ENCODE measurements at places on chromosomes 4 and X.

DNA sequence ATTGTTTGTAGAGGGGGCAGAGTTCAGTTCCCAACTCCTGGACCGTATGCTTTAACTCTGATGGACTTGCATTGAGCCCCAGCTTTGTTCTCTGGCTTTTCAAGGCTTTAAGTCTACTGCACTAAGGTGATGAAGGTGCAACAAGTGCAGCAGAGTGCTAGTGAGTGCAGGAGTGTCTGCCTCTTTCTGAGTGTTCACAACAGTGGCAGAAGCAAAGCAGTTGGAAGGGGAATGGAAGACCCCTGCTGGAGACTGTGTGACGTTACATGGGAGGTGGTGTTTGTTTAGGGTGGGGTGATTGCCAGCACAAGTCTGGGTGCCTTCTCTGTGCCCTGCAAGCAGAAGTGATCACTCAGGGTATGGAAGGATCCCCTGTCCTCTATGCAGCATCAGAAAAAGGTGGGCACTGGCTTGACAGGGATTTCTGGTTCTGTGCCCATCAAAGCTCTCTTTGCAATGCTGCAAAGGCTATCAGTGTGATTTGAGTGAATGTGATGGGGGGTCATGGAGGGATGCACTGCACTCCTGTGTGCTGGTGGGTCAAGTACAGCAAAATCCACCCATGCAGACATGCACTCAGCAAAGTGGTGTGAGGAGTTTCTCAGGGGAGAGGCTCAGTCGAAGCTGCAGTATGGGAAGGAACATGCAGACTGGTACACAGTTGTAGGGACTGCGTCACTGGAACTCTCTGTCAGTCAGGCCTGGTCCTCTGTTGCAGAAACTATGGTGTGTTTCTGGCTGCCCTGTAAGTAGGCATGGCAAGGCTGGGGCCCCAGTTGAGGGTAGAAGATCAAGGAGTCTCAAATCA lies 70.9 kb upstream of the UGT2B7 start:
- no peak for DNase-seq

DNA sequence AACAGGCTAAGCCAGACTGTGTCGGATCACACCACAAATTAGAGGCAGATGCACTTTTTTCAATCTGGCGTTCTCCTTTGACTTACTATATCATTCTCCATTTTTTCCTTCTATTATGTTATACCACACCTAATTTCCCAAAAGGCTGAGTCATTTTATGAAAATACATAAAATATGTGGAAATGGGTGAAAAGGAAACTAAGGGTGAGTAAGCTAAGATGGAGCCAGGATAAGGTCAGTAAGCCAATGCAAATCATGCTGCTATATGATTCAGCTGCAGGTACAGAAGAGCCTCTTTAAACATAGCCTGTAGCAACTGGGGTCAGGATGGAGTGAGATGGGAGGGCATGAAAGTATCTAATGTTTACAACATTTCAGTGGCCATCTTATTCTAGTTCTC lies 94.0 kb upstream of the TEX13A start:
- no peak for DNase-seq

GRCh38 chr4:105946771-105947170 lies 51.5 kb downstream of the NPNT start:
- DNase-seq = no peak

GRCh38 chrX:44267116-44267515 lies 76.4 kb downstream of the EFHC2 start:
- no peak for DNase-seq

DNA sequence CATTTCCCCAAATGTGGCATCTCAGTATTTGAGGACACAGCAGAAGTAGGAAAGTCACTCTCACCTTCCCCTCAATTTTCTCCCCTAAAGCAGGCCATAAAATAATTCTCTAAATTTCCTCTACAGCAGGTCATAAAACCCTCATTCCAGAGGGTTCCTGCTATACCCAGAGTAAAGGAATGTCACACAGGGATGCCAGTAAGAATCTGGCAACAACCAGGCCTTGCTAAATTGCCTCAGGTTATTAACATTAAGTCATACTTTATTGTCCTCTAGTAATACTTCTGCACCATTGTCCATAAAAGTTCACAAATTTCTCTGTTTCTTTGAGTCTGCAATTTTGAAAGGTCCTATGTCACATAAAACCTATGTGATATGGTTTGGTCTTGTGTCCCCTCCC lies 685.7 kb upstream of the SLIT2 start:
- DNase-seq = no peak

DNA sequence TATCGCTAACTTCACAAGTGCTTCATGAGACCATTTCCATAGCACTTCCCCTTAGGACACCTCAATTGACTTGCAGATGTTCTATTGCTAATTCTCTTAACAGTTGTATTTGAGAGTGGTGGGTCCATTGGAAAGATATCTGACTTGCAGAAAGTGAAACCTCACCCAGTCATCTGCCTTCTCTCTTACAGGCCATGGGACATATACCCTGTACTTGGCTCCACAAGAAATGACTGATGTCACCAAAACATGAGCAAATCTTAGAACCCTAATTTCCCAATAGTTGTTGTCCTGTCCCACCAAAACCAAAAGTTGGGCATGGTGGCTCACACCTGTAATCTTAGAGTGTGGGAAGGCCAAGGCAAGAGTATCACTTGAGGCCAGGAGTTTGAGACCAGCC lies 101.9 kb upstream of the MAML3 start:
- DNase-seq = no peak

GRCh38 chr4:25800245-25800644 lies 62.5 kb downstream of the SEL1L3 start:
- no peak for DNase-seq

GRCh38 chrX:33840176-33840575 lies 291.9 kb downstream of the FAM47A start:
- no peak for DNase-seq

- no peak for DNase-seq
Observed at GRCh38 chrX:146456058-146456457, 353.5 kb upstream of the CXorf51B start.

DNA sequence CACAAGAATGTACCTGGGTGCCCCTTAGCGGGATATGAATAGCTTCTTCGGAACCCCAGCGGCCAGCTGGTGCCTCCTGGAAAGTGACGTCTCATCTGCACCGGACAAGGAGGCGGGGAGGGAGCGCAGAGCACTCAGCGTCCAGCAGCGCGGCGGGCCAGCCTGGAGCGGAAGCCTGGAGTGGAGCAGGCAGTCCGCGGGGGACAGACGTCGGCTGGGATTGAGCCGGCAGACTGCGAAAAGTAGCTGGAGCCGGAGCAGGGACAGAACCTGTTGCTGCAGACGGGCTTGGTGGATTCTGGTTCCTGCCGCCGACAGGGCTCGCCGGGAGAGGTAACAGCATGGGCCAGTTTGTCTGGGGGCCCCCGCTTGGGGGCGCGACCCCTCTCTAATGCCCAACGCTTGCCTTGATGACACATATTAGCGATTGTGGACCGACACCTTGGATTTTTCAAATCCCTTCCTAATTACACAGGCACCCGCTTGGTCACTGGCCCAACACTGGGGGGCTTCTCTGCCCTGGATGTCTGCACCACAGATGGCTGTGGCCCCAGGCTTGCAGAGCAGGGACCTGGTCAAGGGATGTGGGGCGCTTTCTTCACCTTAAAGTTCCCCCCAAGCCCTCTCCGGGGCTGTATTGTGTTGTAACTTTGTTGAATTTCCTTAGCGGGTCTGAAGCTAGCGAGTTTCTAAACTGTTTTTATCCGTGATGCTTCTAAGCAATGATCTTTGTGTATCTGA lies at the start of gene NPFFR2:
NPFFR2 (plus strand) TSS at position 133 of the 741 bp plus-strand sequence. CDS start 96,592 bp downstream, outside the sequence.
- no peak for DNase-seq

DNA sequence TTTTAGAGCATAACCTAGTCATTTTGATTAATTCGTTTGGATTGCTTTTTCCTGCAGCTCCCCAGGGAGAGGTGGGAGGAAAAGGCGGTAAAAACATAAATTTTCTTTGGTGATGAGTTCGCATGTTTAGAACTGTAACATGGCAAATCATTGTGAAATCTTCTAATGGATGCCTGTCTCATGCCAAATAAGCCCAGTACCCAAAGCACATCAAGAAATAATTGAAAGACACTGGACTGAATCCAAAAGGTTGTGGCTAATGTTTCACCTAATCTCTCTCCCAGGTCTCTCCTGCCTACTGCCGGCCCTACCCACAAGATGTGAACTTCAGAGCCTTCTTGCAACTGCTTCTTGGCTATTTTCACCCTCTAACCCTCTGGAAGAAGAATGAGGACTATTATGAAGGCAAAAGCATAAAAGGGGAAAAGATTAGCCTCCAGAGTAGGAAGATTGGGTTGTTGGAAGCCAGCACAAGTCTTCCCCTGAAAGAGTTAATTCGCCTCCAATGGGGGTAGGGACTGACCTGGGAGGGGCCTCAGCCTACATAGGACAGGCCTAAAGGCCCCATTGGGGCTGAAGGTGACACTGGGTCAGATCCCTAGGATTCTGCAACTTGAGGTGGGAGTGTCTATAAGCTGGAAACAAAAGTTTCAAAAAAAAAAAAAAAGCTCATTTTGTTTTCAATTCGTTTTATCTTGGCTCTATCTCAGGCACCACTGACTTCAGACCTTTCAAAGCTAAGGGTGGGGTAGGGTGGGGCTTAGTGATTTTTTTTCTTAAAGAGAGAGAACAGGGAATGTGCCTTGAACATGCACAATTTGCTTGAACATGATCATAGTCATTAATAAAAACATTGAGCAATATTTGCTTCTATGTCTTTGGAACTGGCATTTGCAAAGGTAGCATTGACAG lies 278.6 kb upstream of the KLF3 start:
- DNase-seq = no peak

DNA sequence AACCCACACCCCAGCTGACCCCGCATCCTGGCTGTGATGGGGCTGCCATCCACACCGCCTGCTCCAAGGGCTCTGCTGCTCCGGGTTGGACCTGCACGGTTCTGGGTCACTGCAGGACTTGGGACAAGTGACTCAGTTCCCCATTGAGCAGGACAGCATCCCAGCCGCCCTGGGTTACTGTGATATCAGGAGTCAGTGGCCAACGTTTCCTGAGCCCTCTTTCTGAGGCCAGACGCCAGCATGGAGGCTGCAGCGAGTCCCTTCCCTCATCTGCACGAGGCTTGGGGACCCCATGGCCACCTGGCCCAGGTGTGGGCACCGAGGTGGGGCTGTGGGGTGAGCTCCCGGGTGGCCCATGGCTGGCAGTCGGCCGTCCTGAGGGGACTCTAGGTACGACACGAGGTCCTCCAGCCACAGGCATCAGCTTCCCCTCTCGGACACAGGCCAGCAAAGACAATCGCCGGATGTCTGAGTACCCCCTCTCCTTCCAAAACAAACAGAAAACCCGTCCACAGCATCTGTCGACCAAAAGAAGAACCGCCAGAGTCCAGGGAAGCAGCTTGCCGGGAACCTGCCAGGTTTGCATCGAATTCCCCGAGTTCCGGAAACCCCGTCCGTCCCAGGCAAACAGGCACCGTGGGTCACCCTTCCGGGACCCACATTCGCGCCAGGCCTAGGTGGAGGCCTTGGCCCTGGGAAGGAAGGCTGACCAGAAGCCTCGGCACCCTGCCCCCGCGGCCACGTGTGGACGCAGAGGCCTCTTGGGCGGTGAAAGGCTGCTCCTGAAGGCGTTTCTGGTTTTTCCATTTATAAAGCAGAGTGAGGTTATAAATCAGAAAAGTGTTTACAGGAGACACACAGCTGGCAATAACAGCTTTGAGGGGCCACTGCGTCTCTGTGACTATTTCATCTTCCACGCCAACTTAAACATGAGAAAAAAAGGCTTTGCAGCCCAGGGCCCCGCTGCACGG lies 136.0 kb downstream of the FAM53A start:
- DNase-seq = no peak

GRCh38 chr4:184473499-184474262 lies 669 bp downstream of the IRF2 start:
- DNase-seq = peak; percentile 45

DNA sequence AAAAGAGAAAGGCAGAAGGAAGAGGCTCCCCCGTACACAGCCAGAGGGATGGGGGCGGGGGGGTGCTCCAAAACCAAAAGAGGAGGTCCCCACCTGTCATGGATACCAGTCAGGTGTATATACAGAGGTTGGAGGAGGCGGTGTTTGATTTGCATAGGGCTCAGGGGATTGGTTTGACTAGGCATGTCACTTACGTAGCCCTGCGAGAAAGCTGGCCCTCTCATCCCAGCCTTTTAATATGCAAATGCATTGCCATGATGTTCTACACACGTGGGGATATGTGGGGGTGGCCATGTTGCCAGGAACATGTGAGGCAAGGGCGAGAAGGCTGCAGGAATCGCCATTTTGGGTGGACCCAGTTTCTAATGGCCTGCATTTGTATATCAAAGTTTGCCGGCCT lies 38.6 kb downstream of the TMEM150C start:
- DNase-seq = no peak

DNA sequence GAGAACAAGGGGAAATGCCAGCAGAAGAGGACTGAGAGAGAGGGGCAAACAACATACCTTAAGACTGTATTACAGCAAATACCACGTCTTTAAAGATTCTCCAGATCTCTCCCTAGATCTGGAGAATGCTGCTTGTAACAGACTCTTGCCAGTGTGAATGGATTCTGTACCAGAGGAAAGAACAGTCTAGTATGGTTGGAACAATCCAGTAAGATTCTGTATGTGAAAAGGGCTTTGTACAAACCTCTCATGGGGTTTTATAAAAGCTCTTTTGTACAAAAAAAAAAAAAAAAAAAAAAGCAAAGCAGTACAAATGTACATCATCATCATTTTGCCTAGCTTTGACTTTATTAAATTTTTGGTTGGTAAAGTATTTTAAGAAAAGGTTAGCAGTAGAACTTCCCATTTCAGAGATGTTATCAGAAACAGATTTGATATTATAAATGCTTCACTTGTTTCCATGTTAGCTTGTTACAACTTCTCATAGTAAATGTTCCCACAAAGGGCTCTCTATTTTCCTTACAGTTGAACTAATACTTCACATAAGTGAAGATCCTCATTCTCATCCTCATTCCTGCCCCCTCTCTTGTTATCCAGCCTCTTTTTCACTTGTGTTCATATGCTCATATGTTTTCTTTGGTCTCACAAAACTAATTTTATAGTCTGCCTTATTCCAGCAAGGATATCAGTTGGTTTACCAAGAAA lies 144.2 kb downstream of the EDA start:
- DNase-seq = no peak

- DNase-seq = no peak
Observed at GRCh38 chr4:10582059-10582686, 102.4 kb downstream of the CLNK start.

GRCh38 chr4:103171006-103171405 lies 27.1 kb downstream of the CENPE start:
- no peak for DNase-seq

DNA sequence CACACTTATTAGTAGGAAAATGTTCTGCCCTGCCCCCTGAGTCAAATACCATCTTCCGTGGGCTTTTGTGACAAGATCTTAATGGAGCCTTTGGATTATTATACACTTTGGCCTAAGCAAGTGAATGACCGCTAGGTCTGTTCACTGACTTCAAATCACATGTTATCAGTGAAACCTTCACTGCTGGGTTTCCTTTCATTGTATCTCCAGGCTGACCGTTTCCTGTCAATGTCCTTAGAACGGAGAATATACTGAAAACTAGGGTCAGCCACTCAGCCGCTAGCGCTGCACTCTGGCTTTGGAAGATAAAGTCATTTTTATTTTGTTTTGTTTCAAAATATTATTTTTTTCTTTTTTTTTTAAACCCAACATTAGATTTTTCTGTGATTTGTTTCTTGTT lies 107.0 kb upstream of the TLL1 start:
- no peak for DNase-seq
